Stimulated activated CD8-positive, alpha-beta memory T cell treated with anti-CD3 and anti-CD28 coated beads, Interleukin-7, amount 100 ng/mL, for 1 hour (primary cell): ENCODE measurements at places on chromosomes 16 and 17.

DNA sequence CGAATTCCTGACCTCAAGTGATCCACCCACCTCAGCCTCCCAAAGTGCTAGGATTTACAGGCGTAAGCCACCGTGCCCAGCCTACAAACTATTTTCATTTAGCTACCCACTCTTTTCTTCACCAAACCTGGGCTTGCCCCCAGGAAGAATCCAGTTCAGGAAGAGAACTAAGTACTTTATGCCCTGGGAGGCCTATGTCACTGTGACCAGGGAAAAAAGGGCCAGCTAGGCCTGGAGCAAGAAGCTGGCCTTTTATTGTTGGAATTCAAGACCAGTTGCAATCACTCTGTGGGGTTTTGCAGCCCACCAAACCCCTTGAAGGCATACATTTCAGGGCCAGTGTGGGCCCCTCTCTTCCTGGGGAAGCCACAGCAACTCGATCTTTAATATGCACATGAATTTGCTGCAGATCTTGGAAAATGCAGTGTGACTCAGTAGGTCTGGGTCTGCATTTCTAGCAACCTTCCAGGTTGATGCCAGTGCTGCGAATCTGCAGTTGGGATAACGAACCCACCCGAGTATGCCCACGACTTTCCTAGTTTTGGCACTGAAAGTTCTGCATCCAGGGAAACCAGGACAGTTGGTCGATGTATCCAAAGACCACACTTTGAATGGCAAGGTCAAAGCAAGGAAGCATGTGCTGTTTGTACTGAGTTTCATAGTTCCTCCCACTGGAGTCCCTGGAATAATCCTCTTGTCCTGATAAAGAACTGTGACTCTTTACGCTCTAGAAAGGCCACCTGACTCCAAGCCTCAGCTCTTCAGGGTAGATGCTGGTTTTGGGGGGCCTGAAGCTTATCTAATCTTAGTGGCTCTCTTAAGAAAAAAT, 7.2 kb upstream of the MRPS23 start:
- DNase-seq = no peak

DNA sequence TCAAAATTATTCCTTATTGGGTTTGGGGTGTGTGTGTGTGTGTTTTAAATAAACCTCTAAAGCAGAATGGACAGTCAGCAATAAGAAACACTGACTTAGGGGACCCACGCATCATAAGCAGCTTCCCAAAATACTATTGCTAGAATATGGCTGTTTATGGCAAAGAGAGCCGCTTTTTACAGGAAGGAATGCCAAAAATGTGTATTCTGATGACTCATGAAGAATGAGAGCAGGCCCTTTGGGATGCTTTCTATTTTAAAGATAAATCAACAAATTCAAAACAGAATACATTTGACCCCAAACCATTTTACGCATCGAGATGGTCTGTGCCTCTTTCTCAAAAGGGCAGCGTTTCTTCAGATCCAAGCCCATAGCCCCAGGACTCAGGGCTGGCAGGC, 37.5 kb downstream of the ARHGAP17 start:
- no peak for DNase-seq

GRCh38 chr17:82583720-82584234, 64.2 kb downstream of the FOXK2 start:
- DNase-seq = no peak

DNA sequence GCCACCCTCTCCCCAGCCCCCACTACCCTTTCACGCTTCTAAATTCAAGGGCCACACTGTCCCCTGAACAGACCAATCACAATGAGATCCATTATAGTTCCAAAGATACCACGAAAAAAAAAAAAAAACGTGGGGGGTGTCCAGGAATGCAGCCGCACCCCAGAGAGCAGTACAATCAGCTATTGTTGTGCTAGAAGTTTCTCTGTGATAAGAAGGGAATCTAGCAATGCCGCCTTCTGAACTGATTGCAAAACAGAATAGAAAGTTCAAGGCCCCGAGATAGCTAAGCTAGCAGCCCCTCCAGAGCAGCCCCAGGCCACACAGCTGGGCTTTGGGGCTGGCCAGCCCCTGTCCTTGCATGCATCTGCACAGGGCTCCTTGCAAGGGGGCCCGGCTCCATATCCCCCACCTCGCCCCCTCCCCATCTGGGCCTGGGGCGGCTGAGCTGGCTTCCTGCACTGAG, 86.9 kb upstream of the CBX4 start:
- no peak for DNase-seq

DNA sequence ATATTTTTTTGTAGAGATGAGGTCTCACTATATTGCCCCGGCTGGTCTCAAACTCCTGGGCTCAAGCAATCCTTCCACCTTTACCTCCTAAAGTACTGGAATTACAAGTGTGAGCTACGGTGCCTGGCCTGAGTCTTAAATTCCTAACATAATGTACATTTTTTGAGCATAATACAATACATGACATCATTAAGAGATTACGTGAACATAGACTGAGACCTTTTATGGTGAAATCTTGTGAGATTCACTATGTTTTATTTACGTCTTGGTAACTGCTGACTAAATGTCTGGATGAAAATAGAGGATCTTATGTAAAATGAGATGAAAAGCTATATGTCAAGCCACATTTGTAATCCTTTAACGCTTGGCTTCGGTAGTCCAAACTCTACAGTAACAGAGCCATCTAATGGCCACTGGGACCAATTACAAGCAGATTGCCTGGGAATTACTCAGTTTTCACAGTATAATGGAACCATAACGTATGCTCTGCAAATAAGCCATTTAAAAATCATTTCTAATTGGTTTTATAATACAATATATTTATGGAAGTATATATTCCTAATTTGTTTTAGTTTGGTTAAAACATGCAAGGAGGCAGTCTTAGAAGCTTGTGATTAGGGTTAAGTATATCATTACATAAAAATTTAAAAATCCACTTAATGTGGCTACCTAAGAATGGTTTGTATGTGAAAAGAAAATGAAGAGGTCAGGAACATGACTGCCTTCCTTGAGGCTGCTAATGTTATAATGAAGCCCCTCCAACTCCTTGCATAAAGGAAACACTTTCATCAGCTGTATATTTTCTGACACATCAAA, 8.1 kb upstream of the EFCAB13 start:
- DNase-seq = no peak

DNA sequence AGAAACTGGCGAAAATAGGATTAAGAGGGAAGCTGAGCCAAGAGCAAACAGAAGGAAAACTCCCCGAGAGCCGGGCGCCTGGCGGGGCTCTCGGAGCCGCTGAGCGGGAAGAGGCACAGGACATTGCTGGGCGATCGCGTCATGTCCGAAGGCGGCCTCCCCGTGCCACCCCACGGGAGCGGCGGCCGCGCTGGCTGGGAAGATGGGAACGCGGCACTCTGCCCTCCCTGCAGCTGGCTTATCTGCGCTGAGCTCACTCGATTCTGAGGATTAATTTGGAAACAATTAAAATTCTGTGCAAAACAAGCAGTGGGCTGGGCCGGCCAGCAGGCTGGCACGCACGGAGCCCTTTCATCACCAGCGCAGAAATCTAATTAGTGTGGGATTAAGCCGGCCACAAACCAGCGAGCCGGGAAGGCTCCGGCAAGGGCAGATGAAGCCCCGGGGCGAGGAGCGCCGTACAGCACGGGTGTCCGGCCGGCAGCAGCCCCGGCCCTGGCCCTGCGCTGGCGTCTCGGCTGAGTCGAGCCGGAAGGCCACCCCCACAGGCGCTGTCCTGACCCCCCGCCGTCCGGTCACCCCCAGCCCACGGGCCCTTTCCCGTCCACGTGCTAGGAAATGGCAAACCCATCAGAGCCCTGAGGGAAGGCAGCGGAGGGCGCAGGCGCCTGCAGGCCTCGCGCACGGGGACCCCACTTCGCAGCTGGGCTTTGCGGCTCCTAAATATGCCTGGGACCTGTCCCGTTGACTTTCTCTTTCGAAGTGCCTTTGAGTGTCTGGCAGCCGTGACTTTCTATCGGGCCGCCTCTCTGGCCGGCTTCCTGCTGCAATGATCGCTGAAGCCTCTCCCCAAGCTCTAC, 37.9 kb downstream of the SOX8 start:
- DNase-seq = no peak

DNA sequence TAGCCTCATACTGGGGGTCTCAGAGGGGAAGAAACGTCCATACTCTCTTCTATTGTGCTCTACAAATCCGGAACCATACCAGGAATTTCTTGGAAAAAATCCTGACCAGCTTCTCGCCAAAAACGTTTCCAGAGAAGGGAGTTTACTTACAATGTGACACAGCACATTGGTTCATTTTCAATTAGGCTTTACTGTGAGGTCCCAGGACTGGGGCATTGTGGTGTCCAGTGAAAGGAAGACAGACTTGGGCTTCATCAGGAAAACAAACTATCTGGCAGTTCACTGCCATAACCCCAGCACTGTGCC, 14.7 kb downstream of the MPP2 start:
- DNase-seq = no peak

DNA sequence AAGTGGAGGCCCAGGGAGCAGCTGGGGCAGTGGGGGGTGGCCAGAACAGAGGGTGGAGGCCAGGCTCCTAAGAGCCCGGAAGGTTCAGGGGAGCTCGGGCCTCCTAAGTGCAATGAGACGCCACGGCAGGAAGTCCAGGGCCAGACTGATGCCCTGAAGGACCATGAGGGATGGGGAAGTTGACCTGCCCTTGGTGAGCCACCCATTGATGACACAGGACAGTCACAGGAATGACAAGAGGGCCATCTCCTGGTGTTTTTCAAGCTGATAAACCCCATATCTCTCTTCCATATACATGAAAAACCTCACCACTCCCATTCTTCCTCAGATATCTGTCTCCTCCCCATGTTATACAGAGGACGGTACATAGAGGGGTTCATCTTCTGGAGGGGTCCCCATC, 5.8 kb upstream of the MRPL58 start:
- DNase-seq = no peak
